ENCODE measurements at places on chromosomes 2 and 18. TPM values are rescaled to one million over a fixed set of nuclear protein-coding genes. Genes with fewer than 3 reads are reported as not detected.

TMEM247 gene
- polyA plus RNA-seq = not detected

- no peak for DNase-seq
Observed at GRCh38 chr2:189552334-189552990, 28.1 kb downstream of the SLC40A1 start.

ASB18 gene
- 0.17 TPM for polyA plus RNA-seq

NEB gene
- 20.3 TPM for polyA plus RNA-seq

DSC2 gene
- 48.0 TPM for polyA plus RNA-seq

GPATCH11 gene
- 12.1 TPM for polyA plus RNA-seq

GRCh38 chr2:241611062-241611461 is 25.9 kb downstream of the THAP4 start:
- no peak for DNase-seq

DNA sequence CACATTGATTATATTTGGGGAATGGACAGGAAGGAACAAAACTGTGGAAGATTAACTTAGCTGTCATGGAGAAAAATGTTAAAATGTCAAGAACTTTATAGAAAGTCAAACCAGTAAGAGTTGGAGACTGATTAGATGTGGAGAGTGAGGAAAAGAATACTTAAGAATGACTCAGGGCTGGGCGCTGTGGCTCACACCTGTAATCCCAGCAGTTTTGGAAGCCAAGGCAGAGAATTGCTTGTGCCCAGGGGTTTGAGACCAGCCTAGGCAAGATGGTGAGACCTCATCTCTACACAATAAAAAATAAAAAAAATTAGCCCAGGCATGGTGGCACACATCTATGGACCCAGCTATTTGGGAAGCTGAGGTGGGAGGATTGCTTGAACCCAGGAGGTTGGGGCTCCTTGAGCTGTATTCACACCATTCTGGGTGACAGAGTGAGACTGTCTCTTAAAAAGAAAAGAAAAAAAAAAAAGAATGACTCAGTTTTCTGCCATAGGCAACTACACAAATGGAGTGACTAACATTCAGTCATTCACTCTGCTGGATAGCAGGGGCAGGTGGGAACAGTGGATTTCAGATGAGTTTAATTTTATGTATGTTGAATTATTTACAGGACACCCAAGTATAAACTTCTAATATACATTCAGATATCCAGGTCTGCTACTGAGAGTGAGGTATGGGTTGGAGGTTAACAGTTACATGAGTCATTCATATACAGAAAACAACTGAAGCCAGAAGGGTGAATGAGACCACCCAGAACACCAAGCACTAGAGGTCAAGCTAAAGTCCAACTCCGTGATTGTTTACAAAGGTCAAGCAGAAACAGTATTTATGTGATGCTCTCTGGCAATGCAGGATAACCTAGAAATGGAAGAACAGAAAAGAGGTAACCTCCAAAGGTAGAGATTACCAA is 33.9 kb downstream of the ORC2 start:
- no peak for DNase-seq

GRCh38 chr2:43170405-43171105 is 55.9 kb downstream of the ZFP36L2 start:
- no peak for DNase-seq

- DNase-seq = no peak
Observed at GRCh38 chr18:37176621-37176934, 347.7 kb downstream of the KIAA1328 start.

GRCh38 chr18:22285361-22286140 is 116.2 kb downstream of the GATA6 start:
- no peak for DNase-seq
